Immature natural killer cell (primary cell): ENCODE measurements at places on chromosomes 16 and 17.

DNA sequence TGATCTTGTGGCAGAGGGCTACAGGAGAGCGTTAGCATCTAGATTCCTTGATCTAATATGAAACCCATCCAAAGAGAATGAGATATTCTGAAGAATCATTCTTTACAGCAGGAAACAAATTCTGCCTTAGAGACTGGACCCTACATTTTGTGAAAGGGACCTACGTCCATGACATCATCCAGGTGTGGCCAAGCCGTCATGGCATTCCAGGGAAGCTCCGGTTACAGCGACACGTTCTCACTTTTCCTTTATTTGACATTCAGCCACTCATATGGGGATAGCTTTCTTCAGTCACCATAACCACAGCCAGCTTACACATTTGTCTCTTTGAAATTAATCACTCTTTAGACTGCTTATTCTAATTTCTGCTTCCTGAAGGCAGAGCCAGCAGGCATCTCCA is 408.1 kb downstream of the XYLT1 start:
- no peaks in the 10 kb centered on the region for H3K27me3 ChIP-seq
- H3K4me1 ChIP-seq, result no peaks in the 10 kb centered on the region
- H3K27ac ChIP-seq, result no peak overlapping the region
- no peak overlapping the region for H3K4me3 ChIP-seq

- H3K36me3 ChIP-seq, result no peaks in the 10 kb centered on the region
- peaks cover 6% of the 10 kb centered on the region for H3K27me3 ChIP-seq
- H3K4me1 ChIP-seq, result peaks cover 58% of the 10 kb centered on the region
These were observed 1.2 kb downstream of the GRB2 start for GRCh38 chr17:75404223-75404730.

DNA sequence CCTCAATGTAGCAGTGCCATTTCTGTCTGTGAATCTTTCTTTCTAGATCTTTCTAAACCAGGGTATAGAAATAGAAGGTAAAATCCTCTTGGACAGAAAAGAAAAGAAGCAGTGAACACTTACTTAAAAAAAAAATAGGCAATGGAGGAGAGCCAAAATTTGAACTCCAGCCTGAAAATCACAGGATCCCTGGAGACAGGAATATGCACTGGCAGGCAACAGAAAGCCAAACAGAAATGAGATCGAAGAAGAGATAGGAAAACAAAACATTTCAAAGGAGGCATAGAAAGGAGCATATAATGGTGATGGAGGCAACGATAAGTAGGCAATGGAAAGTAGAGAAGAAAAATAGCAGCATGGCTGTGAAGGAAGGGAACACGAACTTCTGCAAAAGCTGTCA is 253.7 kb upstream of the HSBP1 start:
- H3K36me3 ChIP-seq, result no peaks in the 10 kb centered on the region
- no peaks in the 10 kb centered on the region for H3K4me1 ChIP-seq
- H3K4me3 ChIP-seq, result no peak overlapping the region
- H3K27me3 ChIP-seq, result no peaks in the 10 kb centered on the region
- H3K27ac ChIP-seq, result no peak overlapping the region
- DNase-seq, result no peak

- H3K27ac ChIP-seq, result no peak overlapping the region
- no peaks in the 10 kb centered on the region for H3K27me3 ChIP-seq
- no peaks in the 10 kb centered on the region for H3K4me1 ChIP-seq
- no peak overlapping the region for H3K4me3 ChIP-seq
These were observed 116.3 kb upstream of the FOXF1 start for GRCh38 chr16:86393907-86394626.

DNA sequence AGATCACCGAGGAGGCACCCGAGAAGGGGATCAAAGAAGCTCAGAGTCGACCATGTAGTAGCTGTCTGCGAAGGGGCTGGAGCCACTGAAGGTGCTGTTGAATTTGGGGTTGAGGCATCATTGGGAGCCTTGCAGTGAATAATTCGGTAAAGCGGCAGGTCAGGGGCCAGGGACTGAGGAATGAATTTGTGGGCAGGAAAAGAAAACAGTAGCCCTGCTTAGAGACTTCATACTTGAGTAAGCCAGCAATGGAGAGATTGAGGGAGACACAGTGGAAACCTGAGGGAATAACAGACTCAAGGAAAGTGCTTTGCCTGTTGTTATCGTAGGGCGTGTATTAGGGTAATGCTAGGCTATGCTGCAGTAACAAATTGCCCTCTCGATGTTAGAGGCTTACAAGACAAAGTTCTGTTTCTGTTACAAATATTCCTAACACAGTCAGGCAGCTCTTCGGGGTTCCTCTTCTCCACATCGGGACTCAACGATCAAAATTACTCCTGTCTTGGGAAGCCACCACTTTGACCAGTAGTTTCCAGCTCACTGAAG is 13.4 kb upstream of the HERPUD1 start:
- H3K36me3 ChIP-seq, result no peaks in the 10 kb centered on the region
- no peak for DNase-seq
- H3K27ac ChIP-seq, result no peak overlapping the region
- peaks cover 15% of the 10 kb centered on the region for H3K4me1 ChIP-seq
- H3K4me3 ChIP-seq, result no peak overlapping the region
- H3K27me3 ChIP-seq, result peaks cover 4% of the 10 kb centered on the region

- peaks cover 12% of the 10 kb centered on the region for H3K27me3 ChIP-seq
- H3K4me3 ChIP-seq, result no peak overlapping the region
- peaks cover 17% of the 10 kb centered on the region for H3K4me1 ChIP-seq
- no peaks in the 10 kb centered on the region for H3K36me3 ChIP-seq
These were observed 57.2 kb downstream of the SDK2 start for GRCh38 chr17:73586921-73587602.

- peaks cover 16% of the 10 kb centered on the region for H3K27me3 ChIP-seq
- H3K4me1 ChIP-seq, result peaks cover 23% of the 10 kb centered on the region
- peak overlapping the region; percentile 86 for H3K27ac ChIP-seq
- H3K36me3 ChIP-seq, result no peaks in the 10 kb centered on the region
- DNase-seq, result peak; percentile 47
- peak overlapping the region; percentile 94 for H3K4me3 ChIP-seq
These were observed 480 bp upstream of the PROCA1 start for GRCh38 chr17:28712032-28712704.

DNA sequence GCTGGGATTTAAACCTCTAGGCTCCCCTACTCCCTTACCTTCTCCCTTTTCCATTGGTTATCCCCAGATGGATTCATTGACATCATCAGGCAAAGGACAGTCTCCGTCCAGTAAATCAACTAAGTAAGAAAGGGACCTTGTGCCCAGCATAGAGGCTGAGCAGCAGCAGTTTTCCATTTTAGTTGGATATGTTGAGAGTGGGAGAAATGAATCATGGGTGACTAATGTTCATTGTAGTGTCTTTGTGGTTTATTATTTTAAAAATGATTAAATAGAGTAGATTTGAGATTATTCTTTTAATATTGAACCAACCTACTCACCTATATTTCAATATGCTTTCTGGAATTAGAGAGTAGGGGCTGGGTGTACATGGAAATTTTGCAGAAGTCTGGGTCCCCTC is 99.4 kb upstream of the CACNG3 start:
- H3K4me1 ChIP-seq, result peaks cover 14% of the 10 kb centered on the region
- H3K27me3 ChIP-seq, result no peaks in the 10 kb centered on the region
- H3K27ac ChIP-seq, result no peak overlapping the region
- DNase-seq, result no peak
- no peak overlapping the region for H3K4me3 ChIP-seq
- H3K36me3 ChIP-seq, result no peaks in the 10 kb centered on the region

DNA sequence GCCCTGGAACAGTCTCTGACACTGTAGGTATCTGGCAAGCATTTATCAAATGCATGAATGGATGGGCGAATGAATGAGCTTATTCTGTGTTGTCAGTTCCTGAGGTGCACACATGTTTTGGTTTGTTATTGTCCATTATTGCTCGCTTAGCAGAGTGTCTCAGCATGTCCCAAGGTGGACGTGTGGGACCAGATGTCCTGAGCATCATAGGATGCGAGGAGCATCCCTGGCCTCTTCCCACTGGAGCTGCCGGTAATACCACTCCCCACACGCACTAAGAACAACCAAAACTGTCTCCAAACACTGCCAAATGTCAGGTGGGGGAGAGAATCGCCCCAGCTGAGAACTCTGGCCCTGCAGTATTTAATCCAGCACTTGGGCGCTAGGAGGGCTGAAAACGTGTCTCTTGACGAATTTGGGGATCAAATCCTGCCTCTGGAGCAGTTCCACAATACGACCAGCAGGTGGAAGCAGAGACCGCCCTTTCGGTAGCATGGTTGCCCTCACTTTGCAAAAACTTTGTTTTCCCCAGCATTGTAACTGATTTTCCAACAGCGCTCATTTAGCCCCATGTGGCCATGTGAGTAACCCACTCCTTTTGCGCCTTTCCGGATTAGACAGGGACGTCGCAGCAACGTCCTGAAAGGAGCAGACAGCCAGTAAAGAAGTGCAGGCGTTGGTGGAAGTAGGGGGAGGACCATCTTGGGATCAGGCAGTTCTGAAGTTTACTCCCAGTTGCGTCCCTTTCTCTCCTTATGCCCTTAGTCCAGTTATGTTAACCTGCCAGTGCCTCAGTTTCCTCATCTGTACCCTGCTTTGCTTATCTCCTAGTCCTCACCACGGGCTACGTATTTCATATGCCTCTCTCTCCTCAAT is 22.7 kb downstream of the TMEM114 start:
- H3K27me3 ChIP-seq, result no peaks in the 10 kb centered on the region
- peaks cover 8% of the 10 kb centered on the region for H3K4me1 ChIP-seq
- no peak overlapping the region for H3K27ac ChIP-seq
- H3K36me3 ChIP-seq, result no peaks in the 10 kb centered on the region
- H3K4me3 ChIP-seq, result no peak overlapping the region
- peak; percentile 68 for DNase-seq

- H3K36me3 ChIP-seq, result no peaks in the 10 kb centered on the region
- no peaks in the 10 kb centered on the region for H3K27me3 ChIP-seq
- no peak for DNase-seq
- no peak overlapping the region for H3K27ac ChIP-seq
- no peak overlapping the region for H3K4me3 ChIP-seq
These were observed 77.9 kb downstream of the GOSR1 start for GRCh38 chr17:30554839-30555751.

GRCh38 chr17:44981221-44981968 is 13.3 kb upstream of the C1QL1 start:
- no peak overlapping the region for H3K4me3 ChIP-seq
- no peak for DNase-seq
- H3K27ac ChIP-seq, result no peak overlapping the region
- no peaks in the 10 kb centered on the region for H3K36me3 ChIP-seq
- no peaks in the 10 kb centered on the region for H3K4me1 ChIP-seq

DNA sequence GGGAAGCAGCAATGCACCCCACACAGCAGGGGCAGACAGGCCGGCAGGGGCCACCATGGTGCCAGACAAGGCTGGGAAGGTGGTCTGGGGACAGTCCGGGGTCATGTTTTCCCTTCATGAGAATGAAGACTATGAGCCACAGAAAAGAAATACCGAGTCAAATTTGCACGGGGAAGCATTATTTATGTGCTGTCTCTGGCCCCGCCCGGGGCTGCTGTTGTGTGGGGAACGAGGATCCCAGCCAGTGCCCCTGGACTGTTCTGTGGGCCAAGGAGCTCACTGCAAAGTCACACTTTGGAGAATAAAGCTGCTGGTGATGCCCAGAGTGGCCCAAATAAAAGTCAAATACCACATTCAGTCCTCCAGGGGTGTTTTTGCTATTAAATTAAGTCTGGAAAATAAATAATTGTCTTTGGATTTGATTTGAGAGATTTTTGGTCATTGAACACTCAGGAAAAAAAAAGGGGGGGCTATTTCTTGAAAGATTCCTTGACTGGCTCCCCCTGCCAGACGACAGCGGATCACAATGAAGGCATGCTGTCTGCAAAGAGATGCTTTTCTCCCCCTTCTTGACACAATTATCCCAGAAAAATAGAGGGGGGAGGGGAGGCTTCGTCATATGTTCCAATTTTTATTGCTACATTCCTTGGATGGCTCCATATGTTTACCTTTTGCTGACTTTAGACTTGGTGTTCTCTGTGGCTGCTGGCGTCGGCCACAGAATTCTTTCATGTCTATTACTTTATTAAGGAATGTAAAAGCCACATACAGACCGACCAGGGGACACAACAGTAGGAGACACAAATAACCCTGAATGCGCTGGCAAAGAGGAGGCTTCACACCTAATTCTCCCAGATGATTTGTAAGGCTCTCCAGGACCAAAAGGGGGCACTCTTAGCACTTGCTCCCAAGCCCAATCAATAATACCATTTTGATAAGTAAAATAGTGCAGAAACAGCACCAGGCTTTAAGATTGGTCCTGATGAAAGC is 27.1 kb upstream of the ANKFN1 start:
- DNase-seq, result no peak
- H3K27ac ChIP-seq, result no peak overlapping the region
- no peaks in the 10 kb centered on the region for H3K4me1 ChIP-seq
- H3K27me3 ChIP-seq, result peaks cover 5% of the 10 kb centered on the region
- H3K36me3 ChIP-seq, result no peaks in the 10 kb centered on the region

DNA sequence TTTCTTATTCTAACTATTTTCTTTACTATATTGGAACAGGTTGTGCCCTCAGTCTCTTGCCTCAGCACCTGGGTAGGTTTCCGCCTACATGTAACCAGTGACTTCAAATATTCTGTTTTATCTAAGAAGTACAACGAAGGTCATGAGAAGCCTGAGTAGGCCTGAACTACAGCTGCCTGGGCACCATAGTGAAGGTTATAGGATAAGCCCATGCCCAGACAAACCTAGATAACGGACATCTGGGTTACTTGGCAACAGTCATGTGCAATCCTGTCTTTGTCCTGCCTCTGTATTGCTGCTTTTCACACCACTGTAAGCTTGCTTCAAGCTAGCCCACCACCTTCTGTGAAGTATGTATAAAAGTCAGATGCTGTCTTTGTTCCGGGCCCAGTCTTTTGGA is 25.4 kb upstream of the ARL4D start:
- H3K27ac ChIP-seq, result no peak overlapping the region
- H3K4me3 ChIP-seq, result no peak overlapping the region
- DNase-seq, result no peak
- peaks cover 7% of the 10 kb centered on the region for H3K27me3 ChIP-seq
- peaks cover 19% of the 10 kb centered on the region for H3K4me1 ChIP-seq

GRCh38 chr16:46843898-46844642 is 13.1 kb upstream of the C16orf87 start:
- no peak overlapping the region for H3K27ac ChIP-seq
- no peak for DNase-seq
- no peaks in the 10 kb centered on the region for H3K36me3 ChIP-seq
- peaks cover 7% of the 10 kb centered on the region for H3K27me3 ChIP-seq

GRCh38 chr17:59093702-59094231 is 12.9 kb downstream of the TRIM37 start:
- no peaks in the 10 kb centered on the region for H3K27me3 ChIP-seq
- H3K36me3 ChIP-seq, result no peaks in the 10 kb centered on the region

DNA sequence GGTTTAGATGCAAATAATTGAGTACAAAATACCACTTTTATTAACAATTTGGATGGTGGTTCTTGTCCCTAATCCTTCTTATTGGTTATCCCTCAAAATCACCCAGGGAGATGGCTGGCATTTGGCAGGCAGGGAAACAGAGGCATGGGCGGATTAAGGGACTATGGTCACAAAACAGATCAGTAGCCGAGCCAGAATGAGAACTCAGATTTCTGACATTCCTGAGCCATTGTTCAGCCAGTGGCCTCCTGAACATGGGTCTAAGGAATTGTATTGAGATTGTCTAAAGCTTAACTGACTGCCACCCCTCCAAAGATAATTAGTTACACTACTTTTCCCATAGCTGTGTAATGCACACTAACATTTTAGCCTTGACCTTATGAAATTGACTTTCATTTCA is 88.4 kb downstream of the CHD9NB start:
- H3K4me1 ChIP-seq, result no peaks in the 10 kb centered on the region
- no peaks in the 10 kb centered on the region for H3K36me3 ChIP-seq
- no peak overlapping the region for H3K27ac ChIP-seq
- no peak overlapping the region for H3K4me3 ChIP-seq
- DNase-seq, result no peak

GRCh38 chr16:67730326-67730725 is 11.2 kb upstream of the GFOD2 start:
- H3K4me3 ChIP-seq, result no peak overlapping the region
- no peak for DNase-seq
- peaks cover 8% of the 10 kb centered on the region for H3K36me3 ChIP-seq
- H3K27me3 ChIP-seq, result no peaks in the 10 kb centered on the region
- no peaks in the 10 kb centered on the region for H3K4me1 ChIP-seq
